ENCODE measurements at places on chromosomes 4 and X.

GRCh38 chrX:149510386-149510785, 5.3 kb upstream of the IDS start:
- peak; percentile 22 for DNase-seq

GRCh38 chr4:76301068-76301774, 5.3 kb upstream of the STBD1 start:
- peak; percentile 57 for DNase-seq

DNA sequence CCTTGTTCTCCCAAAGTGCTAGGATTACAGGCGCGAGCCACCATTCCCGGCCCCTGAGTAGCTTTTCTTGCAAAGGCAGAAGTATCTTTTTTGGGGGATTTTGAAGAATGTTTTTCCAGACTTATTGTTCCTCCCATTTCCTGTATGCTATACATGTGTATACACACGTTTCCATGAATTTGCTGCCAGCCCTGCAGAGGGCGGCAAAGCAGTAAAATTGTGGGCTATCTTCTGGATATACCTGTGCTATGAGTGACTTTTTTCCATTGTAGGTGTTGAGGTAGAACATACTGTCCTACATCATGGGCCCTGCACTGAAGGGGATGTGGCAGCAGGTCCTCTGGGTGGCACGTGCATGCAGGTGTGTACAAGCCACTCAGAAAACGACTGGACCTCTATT, 16.9 kb upstream of the MED28 start:
- no peak for DNase-seq

DNA sequence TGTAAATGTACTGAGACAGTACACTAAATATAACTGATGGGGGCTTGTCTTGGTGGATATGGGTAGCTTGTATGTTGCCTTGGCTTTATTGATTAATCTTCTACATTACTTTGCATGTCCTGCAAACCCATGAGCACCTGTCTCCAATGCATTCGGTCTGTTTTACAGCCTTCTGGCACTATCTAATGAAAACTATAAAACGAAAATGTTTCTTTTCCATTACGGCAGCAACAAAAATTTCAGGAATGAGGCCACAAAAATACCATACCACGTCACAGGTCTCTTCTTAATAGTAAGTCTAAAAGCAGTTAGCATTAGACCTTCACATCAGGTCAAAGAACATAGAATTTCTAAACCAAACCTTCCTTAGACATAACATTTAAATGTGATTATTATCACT, 49.8 kb downstream of the EDNRA start:
- no peak for DNase-seq

DNA sequence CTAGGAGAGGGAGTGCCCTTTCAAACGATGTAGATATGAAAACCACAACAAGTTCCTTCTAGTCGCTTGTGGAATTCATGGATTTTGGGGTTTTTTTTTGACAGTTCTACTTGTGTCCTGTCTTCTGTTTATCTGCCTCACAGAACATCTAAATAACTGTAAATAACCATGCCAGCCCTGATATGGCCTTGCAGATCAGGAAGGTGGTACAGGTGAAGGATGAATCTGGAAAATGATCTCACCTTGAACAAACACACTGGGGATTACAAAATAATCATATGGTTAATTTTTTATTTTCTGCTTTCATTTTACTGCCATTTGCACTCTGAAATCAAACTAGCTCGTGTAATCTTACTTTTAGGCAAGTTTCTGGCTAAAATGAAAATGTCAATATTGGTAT, 37.2 kb downstream of the GPR82 start:
- DNase-seq = no peak

GRCh38 chr4:61320154-61320553, 120.0 kb downstream of the ADGRL3 start:
- no peak for DNase-seq

DNA sequence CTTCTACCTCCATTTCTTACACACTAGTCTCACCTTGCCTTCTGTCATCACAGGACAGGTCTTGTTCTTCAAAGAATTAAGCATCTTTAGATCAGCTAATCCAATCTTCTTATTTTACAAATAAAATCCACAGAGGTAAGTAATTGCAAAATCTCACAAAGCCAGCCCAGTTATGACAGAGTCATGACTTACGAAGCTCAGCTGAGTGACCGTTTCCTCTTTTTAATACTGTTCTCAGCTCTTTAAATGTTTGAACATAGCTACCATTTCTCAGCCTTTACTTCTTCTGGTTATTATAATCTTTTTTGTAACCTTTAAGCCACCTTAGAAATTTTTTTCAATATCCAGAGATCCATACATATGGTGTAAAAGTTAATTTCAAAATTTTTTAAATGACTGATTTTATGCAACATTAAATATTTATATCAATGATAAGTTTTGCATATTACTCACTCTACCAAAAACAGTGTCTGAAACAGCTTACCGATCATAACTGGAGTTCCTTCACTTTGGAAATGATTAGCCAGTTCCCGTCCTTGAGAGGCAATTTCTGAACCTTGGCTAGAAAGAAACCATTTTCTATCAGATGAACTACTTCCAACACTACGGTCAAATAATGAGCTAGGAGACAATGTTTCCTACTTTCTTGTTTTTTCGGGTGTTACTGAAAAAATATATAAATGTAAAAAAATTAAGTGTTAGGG, 8.8 kb downstream of the ANKRD37 start:
- DNase-seq = no peak

GRCh38 chr4:57488366-57489162, 378.4 kb upstream of the IGFBP7 start:
- no peak for DNase-seq

DNA sequence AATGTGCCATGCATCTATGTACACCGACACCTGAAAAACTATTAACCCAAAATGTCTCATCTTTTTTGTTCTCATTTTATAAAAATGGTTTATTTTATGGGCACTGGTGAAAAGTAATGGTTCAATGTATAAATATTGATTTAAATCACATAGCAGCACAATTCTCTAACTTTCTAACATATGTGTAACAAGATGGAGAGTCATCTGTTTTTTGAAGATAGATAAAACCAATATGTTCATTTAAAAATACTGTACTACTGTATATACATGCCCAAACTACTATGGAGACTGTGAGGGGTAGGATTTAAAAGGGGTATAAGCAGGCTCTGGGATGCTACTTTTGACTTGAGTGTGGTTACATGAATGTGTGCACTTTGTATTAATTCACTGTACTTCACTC, 67.6 kb downstream of the GLRA3 start:
- no peak for DNase-seq

DNA sequence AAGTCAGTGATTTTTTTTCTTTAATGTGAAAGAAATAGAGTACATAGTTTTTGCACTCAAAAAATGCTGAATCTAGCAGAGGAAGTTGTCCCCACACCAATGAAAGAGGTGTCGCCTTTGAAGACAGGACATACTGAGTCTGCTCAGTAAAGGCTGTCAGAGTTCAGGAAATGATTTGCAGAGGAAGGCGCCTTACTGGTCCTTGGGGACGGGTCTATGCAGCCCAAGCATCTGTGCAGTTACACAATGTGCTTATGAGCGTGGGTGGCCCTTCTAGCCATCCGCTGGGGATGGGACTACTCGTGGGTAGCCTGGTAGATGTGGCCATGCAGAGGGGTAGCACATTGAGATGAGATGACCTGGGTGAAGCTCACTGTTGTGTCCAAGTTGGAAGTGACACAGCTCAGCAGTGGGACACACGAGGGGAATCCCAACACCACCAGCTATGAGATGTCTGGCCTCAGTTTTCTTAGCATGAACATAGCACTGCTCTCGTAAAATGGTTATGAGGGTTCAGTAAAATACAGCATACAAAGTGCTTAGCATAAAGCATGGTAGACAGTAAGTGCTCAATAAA, 116.5 kb upstream of the RBPJ start:
- no peak for DNase-seq

DNA sequence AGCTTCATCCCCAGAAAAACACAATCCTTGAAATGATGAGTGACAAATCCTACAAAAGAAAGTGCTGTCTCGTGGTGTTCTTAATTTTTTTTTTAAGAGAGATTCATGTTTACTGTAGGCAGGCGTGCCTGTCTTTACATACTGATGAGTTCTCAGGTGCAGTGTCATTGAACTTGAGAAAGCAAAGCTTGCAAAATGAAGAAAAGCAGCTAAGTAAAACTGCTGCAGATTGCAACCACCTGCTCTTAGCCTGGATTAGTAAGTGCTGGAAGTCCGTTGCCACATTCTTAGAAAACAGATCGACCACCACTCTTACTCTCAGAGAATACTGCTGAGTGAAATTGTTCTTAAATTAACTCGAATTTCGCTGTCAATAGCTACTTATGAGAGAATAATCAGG, 854.6 kb downstream of the TRIML1 start:
- no peak for DNase-seq

DNA sequence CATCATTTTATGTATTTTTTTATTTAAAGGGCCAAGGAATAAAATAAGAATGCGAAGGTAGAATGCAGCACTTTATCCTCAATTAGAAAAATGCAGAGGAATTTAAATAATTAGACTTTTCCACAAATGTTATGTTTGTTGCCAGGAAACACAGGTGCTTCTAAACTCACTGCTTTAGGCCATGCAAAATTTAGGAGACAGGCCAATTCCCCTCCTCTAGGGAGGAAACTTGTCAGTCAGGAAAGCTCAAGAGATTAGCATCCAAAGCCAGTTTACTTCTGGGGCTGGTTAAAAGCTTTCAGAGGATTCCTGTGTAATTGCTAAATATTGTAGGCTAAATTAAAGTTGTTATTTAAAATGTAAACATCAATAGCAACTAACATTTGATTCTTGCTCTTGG, 124.5 kb downstream of the DMD start:
- DNase-seq = no peak

DNA sequence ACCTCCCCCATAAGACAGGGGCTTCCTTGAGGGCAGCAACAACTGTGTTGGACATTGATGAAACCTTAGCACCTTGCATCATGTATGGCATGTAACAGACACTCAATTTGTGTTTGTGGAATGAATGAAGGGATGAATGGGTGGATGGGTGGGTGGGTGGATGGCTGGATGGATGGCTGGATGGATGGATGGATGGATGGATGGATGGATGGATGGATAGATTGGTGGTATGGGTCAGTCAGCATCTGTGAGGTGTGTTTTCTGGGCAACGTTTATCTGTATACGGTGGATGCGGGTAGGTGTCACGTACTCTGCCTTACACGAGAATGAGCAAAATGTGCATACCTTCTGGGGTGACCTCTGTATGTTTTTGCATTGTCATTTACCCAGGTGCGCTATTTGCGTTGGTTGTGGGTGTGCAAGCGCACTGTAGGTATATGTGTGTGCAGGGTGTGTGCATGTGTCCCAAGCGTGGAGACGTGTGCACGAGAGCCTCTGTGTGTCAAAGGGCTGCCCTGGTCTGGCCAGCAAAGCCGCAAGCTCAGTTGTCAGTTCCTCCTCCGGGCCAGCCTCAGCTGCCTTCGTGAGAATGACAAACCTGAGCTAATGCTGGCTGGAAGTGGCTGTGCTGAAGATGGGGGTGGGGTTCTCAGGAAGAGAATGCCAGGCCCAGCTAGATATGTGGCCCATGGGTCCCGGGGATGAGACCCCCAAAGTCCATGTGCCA, 26.5 kb downstream of the ELF4 start:
- peak; percentile 35 for DNase-seq

- DNase-seq = no peak
Measured at GRCh38 chr4:65089666-65090065, 580.6 kb downstream of the EPHA5 start.

- no peak for DNase-seq
Measured at GRCh38 chr4:953574-953915, 19.8 kb downstream of the DGKQ start.

DNA sequence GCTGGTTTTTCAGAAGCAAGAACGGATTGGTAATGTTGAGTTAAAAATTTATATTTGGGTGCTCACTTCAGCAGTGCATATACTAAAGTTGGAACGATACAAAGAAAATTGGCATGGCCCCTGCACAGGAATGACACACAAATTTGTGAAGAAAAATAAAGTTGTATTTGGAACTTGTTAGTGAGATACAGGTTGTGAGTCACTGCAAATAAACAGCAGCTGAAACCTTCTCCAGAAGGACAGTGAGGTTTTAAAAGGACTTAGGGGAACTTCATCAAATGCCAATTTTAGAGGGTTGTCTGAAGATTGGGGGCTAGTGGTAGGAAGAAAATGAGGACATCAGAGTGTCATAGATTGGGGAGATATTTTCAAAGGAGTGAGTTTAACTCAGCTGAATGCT, 79.7 kb upstream of the ELOVL6 start:
- DNase-seq = no peak

DNA sequence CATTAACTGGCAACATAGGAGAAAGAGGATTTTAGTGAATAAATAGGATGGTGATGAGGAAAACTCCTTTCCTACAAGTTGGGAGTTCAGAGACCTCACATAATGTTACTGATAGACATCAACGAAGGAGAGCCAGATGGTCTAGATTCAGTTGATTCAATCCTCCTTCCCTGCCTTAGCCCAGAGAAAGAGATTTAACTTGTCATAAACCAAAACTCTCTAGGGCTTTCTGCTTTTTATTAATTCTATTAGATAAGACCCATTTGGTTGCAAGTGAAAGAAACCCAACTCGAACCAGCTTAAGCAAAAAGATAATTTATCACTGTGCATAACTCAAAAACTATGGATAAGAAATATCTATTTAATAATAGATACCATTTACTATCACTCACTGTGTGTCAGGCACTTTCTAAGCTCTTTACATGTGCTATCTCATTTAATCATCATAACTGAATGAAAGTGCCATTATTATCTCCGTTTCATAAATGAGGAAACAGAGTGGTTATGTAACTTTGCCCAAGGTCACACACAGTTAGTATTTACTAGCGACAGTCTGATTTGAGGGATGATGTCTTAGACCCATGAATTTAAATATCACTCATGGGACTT, 4.3 kb upstream of the UNC5C start:
- DNase-seq = no peak

GRCh38 chr4:169094656-169095231, 84.7 kb upstream of the CBR4 start:
- no peak for DNase-seq

DNA sequence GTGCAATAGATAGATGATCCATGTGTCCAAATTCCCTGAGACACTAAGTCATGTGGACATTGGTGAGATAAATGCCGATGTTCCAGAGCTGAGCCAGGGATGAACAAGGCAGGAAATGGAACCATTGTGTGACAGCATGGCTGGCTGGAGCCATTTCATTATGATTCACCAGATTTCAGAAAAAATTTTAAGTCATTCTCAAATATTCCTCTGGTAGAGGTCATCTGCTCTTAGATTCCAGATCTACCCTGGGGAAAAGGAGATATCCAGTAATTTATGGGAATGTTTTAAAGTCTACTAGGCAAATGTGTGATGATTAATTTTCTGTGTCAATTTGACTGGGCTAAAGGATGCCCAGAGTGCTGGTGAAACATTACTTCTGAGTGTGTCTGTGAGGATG, 287.3 kb downstream of the STK32B start:
- DNase-seq = no peak

DNA sequence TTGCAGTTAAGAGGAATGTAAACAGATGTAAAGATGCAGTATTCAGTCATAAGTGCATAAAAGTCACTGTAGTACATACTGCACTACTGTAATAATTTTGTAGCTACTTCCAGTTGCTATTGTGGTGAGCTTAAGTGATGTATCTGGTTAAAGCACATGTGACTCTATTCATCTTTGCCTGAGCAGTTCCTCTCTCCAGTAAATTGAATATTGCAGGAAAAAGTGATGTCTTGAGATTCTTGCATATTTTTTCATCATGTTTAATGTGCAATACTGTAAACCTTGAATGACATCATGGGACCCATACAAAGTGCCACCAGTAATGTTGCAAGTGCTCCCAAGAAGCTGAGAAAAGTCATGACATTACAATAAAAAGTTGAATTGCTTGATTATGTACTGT, 9.6 kb downstream of the UBA6 start:
- DNase-seq = no peak

GRCh38 chrX:120350450-120351138, 11.3 kb upstream of the ATP1B4 start:
- no peak for DNase-seq
